ENCODE measurements at places on chromosomes 5 and 9.

GRCh38 chr9:98378794-98379193 lies 123.3 kb upstream of the TBC1D2 start:
- no peak for DNase-seq

GRCh38 chr9:99628285-99628684 lies 193.4 kb upstream of the NR4A3 start:
- DNase-seq = no peak

GRCh38 chr5:90873033-90873517 lies 314.5 kb downstream of the ADGRV1 start:
- no peak for DNase-seq

DNA sequence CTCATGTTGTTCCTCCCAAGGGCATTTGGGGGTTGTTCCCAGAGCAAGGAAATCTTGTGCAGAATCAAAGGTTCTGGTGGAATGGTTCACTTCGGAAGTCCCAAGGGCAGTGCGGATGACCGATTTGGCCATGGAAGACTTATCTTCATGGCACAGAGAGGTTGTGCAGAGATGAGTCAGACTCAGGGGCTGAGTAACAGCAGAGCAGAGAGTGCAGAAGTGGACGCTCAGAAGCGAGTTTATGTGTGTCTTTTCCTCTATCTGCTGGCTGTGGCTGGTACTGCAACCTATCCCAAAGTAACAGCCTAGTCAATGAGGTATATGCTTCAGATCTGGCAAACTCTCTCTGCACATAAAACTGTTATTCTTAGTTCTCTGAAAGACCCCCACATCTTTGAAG lies 118.1 kb downstream of the DPYSL3 start:
- DNase-seq = no peak

DNA sequence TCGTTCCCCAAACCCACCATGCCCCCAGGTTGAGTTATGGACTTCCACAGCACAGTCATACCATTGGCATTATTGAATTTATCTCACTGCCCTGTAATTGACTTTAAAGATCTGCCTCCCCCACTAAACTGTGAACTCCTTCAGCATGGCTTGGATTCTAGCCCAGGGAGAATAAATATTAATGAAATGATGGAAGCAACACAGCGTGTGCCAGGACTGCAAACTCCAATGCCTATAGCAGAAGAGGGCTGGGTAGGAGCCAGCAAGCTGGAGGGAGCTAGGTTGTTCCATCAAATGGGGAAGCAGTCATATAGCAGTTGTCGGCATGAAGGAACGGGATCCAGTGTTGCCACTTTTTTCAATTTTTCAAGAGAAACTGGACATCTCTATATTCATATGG lies 69.0 kb upstream of the MSX2 start:
- DNase-seq = no peak

- peak; percentile 75 for DNase-seq
Measured at GRCh38 chr9:134206311-134207300, 42.2 kb upstream of the RNU6ATAC start.

- no peak for DNase-seq
Measured at GRCh38 chr9:28031521-28032267, 458.4 kb upstream of the C9orf72 start.

GRCh38 chr9:80447876-80448275 lies 876.1 kb downstream of the TLE4 start:
- DNase-seq = no peak

DNA sequence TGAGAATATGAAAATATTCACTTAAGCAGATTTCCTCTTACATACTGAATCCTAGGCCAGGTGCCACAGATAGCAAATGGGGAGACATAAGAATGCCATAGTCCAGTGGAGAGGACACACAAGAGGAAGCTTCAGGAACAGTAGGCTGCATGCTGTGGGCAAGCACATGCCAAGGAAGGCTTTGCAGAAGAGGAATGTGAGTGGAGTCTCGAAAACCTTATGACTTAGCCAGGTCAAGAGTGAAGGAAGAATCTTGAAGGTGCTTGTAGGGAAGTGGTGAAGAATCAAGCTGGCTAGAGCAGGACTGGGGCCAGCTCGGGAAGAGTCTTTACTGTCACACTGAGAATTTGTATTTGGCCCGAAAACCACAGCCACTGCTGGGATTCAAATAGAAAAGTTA lies 20.4 kb downstream of the RPS23 start:
- no peak for DNase-seq

DNA sequence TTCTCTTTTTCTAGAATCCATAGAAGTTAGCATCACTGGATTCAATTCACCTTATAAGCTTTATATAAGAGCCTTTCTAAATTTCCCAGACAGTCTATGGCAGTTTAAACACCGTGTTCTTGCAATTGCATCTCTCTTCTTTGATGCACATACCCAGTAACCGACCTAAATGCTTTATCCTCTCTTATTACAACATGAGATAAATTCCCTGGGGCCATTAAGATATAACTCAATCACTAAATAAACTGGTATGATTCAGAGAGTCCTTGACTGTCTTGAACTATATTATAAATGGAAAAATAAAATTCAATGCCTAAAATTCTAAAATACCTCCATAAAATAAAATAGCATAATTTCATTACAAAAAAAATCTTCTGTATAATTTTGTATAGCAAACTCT lies 98.1 kb downstream of the DIRAS2 start:
- no peak for DNase-seq

GRCh38 chr5:112279082-112279481 lies 140.0 kb downstream of the EPB41L4A start:
- DNase-seq = no peak

DNA sequence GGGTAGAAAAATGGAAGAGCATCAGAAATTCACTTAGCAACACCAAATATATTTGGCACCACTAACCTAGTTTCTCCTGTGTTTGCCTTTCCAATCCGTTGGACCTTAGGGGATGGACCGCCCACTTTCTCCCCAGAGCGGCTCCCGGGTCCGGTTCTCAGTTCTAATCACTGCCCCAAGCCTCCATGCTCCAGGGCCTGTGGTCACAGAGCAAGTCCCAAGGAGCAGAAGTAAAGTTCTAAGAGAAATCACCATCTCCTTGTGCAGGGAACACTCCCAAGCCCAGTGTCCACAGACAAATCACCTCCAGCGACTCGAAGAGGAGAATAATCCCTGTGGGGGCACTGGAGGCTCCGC lies 728 bp upstream of the SLC1A1 start:
- no peak for DNase-seq

DNA sequence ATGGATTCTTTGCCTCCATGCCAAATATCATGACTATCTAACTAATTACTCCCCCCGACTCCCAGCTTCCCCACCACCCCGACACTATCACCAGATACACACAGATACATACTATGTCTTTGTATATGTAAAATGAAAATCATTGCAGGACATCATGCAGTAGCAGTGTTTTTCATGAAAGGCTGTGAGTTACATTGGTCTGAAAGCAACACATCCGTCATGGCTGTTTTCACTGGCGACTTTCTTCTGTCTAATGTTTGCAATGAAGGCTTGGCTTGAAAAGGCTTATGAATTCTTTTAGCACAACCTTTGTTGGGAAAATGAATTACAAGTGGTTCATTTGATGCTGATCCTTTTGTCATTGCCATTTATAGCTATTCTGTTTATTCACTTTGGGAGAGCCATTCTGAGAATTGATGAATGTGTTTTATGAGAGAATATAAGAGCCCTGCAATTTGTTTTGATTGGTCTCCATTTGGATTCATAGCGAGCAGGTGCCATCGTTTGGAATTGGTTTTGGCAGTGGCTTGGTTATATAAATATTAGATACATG lies 103.4 kb downstream of the PIP5K1B start:
- no peak for DNase-seq

- DNase-seq = no peak
Measured at GRCh38 chr9:33239921-33240320, at the start of gene SPINK4. Gene SPINK4 (plus strand): TSS chr9:33240167. CDS start chr9:33240209, 42 bp downstream.

DNA sequence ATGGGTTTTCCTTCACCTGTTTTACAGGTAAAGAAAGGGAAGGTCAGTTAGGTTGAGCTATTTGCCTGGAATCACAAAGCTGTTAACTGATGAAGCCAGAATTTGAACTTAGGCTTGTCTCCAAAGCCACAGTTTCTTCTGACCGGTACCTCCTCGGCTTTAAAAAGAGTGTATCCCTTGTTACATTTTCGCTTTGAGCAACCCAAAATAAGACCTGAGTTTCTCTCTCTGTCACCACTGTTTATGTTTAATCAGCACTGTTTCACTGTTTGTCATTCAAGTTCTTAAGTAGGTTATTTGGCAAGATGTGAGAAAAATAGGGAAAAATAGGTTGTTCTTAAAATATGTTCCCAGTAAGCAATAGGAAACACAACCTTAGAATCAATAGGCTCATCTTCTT lies 84.6 kb downstream of the VCAN start:
- DNase-seq = no peak

GRCh38 chr5:160359816-160360215 lies 10.6 kb downstream of the C1QTNF2 start:
- no peak for DNase-seq

DNA sequence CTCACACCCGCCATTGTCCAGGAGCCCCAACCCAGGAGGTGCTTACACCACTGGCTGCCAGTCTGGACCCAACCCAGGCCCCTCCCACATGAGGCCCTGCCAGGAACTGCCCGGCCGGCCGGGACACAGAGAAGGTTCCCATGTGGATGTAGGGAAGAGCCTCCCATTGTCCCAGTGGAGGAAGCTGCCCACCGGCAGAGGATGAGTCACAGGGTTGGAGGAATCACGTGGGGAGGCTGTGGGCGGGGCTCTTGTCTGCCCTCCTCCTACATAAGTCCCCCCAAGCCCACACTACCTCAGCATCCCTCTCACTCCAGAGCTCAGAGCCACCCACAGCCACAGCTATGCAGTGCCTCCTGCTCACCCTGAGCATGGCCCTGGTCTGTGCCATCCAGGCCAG lies 26.1 kb downstream of the PAEP start:
- DNase-seq = no peak

DNA sequence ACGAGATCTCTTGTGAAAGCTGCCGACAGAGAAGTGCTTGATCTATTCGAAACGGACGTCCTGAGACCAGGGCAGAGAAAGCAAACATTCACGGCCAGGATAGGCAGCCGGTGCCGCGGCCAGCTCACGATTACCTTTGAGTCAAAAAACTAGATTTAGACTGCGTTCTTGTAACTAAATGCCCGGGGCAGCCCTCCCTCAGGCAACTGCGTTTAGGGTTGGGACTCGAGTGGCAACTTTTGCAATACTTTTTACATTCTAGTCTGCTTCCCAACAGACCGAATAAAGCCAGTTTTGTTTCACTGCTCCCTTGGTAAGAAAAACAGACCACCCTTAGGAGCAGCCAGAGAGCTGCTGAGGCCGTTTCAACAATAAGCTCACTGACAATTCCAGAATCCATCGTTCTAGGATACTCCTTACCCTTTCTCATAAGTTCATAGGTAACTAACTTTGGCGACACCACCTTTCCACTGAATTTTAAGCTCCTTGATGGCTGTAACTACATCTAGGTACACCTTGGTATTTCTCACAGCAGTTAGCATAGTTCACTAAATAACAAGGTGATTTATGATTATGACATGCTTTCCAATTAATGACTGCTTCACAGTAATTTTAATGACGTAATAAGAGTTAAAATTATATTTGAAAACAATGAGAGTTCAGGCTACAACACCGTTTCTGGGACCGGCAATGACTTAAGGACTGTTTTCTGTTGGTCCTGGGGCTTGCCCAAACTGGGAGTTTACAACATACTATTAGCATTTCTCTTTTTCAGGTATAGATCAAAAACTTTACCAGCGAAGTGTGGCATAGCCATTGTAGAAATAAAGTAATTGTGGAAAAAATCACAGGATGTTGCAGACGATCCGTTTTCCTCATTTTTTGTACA lies 899 bp upstream of the RAPGEF6 start:
- DNase-seq = no peak

DNA sequence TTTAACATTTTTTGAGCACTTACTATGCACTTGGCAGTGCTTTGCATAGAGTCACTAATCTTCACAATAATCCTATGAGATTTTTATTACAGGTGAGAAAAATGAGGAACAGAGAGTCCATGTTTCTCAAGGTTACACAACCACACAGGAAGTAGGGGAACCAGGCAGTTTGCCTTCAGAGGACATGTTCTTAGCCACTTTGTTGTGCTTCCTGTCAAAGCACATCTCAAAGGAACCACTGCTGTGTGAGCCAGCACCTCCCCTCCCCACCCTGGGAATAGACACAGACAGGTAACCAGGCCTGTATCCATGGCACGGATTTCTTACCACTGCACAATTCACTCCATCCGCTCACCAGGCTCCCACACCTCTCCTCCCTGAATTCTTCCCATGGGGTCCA lies 6.3 kb upstream of the DNAJB5 start:
- peak; percentile 36 for DNase-seq

DNA sequence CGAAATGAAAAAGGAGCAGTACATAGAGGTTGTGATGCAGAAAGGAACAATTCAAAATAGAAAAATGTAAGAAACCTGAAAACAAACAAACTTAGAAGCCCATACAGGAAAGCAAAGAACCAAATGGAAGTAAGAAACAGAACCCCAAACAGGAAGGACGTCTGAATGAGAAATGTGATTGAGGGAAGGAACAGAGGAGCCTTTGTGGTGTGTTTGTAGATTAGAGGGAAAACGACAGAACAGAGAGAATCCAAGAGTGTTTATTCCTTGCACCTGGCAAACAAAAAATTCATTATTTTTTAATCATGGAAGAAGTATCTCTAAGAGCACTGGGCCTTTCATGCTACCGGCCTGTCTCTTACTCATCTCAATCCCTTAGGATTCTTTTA lies 67.8 kb upstream of the ZSWIM6 start:
- DNase-seq = no peak

- DNase-seq = no peak
Measured at GRCh38 chr9:134185536-134186011, 21.2 kb upstream of the RNU6ATAC start.

DNA sequence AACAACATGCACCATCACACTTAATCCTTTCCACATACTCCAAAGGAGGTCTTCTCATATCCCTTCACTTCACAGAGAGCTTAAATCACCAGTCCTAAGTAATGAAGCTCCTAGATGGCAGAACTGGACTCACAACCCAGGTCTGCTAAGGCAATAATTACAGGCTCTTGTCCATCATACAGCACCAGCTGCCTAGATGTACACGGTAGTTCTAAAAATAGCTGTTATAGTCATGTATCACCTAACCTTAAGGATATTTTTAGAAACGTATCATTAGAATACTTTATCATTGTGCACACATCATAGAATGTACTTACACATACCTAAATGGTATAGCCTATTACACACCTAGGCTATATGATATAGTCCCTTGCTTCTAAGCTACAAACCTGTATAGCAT lies 644.6 kb upstream of the RGMB start:
- no peak for DNase-seq

All from GM10248 (cell line).